ENCODE measurements at places on chromosomes 11 and 22.

DNA sequence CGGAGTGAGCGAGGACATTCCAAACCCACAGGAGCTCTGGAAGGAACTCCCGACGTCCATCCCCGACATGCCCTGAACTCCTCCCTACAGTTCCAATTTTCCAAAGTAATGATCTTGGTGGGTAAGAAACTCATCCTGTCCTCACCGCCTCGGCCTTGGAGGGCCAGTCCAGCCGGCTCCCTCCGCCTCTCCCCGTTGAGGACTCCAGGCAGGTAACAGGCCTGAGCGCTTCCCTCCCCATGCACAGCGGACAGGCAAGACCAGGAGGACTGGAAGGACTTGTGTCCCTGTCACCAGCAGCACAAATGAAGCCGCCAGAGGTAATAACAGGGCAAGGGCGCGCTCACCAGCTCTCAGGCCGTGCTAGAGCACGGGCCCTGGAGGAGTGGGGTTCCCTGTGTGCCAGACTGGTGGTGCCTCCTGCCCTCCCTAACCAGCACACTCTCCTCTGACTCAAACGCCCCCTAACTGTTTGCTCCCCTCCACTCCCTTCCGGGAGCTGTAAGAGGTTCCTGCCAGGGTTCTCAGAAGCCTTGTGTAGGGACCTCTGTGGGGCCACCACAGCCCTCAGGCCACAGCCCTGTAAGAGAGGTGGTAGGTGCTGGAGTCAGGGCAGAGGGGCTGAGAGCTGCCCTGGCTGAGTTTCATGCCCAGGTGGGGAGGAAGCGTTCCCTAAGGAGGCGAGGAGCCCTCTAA lies 17.1 kb downstream of the OVOL1 start:
- no peak for DNase-seq

DNA sequence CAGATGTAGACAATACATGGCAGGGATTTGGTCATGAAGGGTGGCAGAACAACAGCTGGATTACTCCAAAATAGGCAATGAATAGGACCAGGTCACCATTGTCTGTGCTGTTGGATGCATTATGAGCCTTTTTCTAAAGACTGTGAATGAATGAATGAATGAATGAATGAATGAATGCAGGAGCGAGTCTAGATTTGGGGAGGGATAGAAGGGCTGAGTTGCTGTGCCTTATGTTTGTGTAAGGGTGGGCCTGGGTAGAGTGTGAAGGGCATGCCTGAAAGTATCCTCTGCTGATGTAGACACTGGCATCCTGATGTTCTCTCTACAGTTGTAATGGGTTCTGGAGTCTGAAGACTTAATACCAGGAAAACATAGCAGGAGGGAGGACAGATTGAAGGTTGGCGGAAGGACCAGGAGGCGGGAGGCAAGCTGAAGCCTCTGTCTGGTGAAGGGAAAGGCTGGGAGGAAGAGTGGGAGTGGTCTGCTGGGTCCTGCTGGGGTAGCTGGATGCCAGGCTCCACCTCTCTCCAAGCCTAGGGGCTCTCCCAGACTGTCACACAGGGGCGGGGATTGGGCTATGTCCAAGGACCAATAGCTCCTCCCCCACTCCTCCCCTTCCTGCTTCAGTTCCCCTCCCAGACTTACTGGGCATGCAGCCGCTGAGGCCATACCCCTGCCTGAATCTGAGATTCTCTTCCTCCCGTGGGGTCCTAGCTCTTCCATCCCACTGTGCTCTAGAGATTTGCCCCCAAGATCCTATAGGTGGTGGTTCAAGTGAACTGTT lies 4.8 kb downstream of the TRIM3 start:
- no peak for DNase-seq

DNA sequence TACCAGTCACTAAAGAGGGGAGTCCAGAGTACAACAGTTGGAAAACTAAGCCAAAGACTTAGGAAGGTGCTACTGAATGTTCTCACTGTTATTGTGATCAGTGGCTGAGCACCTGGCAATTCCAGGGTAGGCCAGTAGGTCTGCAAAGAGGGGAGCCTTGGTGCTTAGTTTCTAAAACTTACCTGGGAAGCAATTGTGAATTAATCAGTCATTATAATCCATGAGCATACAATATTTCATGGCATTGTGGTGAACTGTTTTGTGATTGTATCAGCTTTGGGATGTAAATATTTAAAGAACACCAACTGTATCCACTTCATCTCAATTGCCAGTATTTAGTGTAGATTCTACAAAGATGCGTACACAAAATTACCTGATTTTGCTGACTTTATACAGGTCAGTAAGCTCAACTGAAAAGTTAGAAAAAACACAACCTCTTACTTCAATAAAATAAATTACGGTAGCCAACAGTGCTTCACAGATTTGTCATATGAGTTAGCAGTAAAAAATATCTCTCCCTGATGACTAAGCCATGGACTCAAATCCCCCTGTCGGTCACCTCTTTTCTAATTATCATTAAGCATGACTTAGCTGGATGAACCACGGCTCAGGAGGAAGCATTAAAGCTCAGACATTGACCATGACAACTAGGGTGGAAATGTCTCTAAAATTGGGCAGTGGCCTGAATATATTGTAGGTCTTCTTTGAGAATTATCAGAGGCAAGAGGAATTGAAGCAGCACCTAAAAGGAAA lies 30.8 kb upstream of the SORL1 start:
- DNase-seq: no peak

- DNase-seq: no peak
These were observed 209.6 kb downstream of the BUD13 start for GRCh38 chr11:116563028-116563711.

DNA sequence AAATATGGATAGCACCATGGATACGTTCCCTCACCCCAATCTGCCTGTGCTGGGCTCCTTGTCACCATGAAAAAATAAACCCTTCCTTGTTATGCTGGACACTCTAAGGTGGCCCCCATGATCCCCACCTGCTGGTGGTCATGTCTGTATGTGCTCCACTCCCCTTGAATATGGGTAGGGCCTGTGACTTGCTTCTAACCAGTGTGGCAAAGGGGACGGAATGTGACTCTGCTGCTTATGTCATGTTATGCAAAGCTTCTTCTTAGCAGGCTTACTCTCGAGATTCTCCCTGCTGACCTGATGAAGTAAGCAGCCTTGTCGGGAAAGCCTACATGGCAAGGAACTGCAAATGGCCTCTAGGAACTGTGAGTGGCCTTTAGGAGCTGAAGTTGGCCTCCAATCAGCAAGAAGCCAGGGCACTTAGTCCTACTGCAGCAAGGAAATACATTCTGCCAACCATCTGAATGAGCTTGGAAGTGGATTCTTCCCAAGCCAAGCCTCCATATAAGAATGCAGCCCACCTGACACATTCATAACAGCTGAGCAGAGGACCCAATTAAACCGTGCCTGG lies 159.9 kb downstream of the CCDC34 start:
- no peak for DNase-seq

DNA sequence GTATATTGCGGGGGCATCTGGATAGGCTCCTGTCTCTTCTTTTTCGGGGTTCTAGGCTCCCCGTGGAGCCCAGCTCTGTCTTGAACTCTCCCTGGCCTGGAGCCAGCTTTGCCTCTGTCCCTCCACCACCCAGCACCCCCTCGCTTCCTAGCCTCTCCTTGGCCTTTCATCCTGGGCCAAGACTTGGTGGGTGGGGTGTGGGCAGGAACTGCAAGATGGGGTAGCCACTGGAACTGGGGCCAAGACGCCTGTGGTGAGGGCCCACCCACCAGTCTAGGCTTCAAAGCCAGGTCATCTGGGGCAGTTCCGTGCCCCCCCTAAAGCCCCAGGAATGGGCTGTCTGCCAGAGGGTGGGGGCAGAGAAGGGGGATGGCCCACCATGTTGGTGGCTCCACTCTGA lies 1.7 kb upstream of the CRYBB1 start:
- no peak for DNase-seq

DNA sequence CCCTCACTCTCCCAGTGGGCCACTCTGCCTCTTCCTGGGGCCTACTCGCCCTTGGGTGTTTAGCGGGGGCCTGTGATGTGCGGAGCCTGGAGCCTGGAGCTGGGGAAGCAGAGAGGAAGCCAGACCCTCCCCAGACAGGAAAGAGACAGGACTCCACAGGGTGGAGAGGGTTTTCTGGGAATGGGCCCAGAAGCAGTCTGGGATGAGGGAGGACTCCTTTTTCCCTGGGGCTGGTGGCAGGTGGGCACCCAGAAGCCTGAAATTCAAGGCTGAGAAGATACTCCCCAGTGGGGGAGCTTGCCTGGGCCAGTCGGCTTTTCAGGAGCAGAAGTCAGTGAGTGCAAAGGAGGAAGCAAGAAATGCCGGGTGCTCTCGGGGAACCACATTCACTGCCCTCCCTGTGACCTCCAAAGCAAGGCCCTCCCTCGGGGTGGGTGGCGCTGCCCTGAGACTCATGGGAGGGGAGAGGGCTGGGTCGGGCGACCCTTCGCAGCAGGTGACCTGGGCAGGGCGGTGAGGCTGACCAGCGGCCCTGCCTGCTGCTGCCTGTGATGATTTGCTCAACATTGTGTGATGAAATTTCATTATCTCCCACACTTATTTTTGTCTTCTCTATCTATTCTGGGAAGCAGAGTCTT lies 1377.4 kb downstream of the BRD1 start:
- DNase-seq: no peak

GRCh38 chr11:10898763-10899025 lies 40.8 kb upstream of the ZBED5 start:
- no peak for DNase-seq

DNA sequence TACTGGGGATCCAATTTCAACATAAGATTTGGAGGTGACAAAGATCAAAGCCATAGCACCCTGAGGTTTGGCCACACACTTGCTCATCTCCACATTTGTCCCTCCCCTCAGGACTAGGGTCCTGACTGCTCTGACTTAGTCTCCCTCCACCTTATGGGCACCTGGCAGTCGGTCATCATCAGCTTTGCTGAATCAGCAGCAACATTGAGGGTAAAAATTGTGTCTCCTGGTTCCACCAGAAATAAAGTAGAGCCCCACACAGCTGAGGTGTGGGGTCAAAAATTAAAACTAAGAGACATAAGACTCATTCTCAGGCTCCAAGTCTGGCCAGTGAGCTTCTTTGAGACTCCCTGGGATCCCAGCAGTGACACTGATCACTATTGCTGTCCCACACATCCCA lies 56.2 kb downstream of the GGTLC2 start:
- DNase-seq: no peak

DNA sequence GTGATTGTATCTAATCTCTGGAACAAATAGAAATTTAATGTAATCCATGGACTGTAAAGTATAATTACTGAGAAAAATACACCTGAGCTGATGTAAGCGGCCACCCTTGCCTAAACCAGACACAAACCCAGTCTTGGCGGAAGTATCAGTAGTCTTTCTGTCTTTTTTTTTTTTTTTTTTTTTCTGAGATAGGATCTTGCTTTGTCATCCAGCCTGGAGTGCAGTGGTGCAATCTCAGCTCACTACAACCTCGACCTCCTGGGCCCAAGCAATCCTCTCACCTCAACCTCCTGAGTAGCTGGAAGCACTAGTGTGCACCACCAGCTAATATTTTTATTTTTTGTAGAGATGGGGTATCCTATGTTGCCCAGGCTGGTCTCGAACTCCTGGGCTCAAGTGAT lies 5.5 kb upstream of the CXCR5 start:
- no peak for DNase-seq

DNA sequence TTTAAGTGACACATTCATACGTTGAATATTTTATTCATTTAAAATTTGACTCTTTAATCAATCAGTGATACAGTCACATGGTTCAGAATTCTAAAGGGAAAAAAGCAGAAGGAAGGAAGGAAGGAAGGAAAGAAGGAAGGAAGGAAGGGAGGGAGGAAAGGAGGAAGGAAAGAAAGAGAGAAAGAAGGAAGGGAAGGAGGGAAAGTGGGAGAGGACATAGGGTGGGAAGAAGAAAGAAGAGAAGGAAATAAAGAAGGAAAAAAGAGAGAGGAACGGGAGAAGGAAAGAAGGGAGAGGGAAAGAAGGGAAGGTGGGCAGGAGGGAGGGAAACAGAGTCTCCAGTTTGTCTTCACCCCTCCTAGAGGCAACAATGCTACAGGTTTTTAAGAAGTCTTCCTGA lies 518.6 kb downstream of the MIAT start:
- no peak for DNase-seq

GRCh38 chr11:40679276-40679675 lies 780.2 kb downstream of the LRRC4C start:
- DNase-seq: no peak

- no peak for DNase-seq
These were observed 24.8 kb downstream of the PTPRJ start for GRCh38 chr11:48005136-48005535.

- no peak for DNase-seq
These were observed 365.7 kb upstream of the CADM1 start for GRCh38 chr11:115869780-115870431.

- DNase-seq: no peak
These were observed 1.5 kb downstream of the DBX1 start for GRCh38 chr11:20158597-20159257.

GRCh38 chr11:134807997-134808396 lies 396.0 kb upstream of the B3GAT1 start:
- DNase-seq: no peak

- DNase-seq: no peak
These were observed 13.4 kb upstream of the NECTIN1 start for GRCh38 chr11:119742263-119742861.
